HuH-7.5 (cell line): ENCODE measurements at places on chromosomes 4 and X.

GRCh38 chr4:78634011-78634664 is 82.6 kb downstream of the ANXA3 start:
- DNase-seq: no peak

DNA sequence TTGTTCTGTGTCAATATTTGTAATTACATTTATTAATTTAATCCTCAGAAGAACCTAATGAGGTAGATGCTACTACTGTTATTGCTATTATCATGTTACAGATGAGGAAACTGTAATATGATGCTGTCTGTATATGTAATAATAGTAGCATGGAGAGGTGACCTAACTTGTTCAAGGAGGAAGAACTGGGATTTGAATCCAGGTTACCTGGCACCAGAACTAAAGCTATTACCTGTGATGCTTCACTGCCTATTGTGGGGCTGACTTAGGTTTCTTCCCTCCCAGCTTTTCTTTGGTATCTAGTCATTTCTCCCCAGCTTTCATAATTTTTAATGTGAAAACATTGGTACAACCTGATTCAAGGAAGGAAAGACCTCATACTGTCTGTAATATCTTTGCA is 43.6 kb downstream of the RAPGEF2 start:
- DNase-seq: no peak

- DNase-seq: no peak
Measured at GRCh38 chr4:3107271-3107670, 32.8 kb downstream of the HTT start.

DNA sequence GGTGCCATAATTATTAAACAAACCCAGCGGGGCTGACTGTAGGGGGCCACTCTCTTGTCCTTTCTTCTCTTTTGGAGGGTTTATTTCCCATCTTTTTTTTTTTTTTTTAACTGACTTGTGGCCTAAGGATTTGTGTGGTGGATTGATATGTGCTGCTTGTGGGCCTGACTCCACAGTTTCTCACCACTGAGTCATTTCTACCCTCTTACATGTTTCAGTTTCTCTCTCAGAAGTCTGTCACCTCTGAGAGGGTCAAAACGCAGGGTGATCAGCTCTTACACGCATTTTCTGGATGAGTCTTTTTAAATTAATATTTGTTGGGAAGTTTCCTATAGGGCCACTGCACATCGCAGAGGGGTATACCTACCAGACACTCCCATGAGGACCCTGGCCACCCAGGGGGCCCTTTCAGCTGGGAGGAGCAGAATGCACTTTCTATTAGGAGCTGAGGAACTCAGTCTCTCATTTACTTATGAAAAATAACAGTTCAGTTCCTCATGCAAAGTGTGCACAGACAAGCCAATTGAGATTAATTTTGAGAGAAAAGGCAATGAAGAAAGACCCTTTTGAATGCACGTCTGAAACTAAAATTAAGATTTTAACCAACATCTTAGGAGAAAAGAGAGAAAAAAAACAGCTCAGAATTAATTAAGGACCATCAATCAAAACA is 407.9 kb downstream of the TECRL start:
- DNase-seq: no peak

DNA sequence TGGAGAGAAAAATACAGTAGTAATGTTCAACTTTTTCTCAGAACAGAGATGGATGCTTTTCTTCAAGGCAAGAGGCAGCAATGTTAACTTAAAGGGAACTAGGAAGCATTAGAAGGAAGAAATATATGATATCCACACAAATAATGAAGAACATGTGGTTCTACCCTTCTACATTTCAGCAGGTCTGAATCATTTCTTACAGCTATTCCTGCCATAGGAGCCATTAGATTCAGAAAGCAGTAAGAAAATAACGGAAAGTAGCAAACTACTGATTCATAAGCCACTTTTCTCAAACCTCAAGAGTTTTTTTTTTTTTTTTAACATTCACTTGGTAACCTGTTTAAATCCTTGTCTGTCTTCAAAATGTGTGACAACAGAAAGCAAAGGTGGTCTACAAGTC is 1251.6 kb upstream of the AGA start:
- no peak for DNase-seq

DNA sequence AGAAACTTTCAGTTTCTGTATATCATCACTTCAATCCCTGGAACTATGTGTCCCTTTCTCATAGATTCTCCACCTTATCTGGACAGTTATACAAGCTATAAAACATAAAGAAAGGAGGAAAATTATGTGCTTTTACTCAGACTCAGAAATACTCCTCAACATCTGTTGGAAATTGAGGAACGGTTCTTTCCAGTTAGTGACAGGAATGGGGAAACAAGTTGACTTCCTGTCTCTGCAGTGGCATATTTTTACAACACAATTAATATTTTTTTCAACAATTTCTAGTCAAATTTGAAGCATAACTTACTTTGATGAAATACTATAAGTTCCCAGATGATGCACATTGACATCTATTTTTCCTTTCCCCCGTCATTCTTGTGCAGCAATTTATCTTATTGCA is 27.9 kb downstream of the ABHD18 start:
- DNase-seq: no peak

GRCh38 chrX:9605484-9605883 is 140.6 kb downstream of the TBL1X start:
- DNase-seq: no peak

GRCh38 chrX:10875995-10876394 is 235.1 kb upstream of the HCCS start:
- DNase-seq: no peak
